ENCODE measurements at places on chromosomes 4 and X.

GRCh38 chrX:116378961-116379360 is 57.4 kb upstream of the SLC6A14 start:
- no peak for DNase-seq

GRCh38 chrX:110060846-110061537 is 58.1 kb downstream of the TMEM164 start:
- DNase-seq = no peak

DNA sequence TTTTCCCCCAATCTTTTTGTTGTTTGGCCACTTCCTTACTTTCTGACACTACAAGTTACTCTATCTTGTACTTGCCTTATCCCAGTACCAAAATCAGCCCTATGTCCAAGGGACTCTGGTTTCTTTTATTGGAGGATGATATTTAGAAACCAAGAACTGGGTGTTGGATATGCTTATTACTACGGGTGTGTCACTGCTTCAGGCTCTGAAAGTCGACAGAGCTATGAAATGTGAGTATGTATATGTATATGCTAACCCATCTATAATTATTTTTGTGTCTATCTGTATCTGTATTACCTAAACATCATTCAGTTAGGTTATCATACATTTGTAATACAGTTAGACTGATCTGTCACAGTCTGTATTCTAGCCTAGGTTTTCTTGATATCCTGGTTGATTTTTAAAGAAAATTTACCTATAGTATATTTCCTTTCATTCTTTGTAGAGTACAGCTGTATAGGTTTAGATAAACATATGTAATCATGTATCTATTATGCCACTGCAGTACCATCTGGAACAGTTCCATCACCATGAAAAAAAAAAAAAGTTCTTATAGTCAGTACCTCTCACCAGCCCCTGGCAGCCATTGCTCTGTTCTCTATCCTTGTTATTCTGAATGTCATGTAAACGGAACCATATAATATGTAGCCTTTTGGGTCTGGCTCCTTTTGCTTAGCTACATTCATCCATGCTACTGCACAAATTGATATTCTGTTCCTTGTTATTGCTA is 18.1 kb downstream of the SEC24B start:
- DNase-seq = no peak

DNA sequence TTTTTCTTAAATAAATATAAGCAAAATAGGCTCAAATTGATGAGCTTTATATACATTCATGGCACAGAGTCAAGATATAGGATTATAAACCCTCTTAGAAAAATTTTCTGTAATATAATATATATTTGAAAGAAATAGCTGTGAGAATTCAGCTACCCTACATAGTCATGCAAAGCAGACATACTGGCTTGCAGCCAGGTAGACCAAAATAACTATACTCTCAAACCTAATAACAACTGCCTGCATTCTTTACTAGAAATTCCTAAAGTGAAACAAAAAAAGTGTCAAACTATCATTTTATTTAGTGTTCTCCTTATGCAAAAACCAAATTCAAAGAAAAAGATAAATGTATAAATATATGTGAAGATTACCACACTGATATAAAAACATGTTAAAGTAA is 1390.2 kb downstream of the C4orf33 start:
- DNase-seq = no peak

GRCh38 chrX:78366576-78366975 is 39.2 kb upstream of the CYSLTR1 start:
- no peak for DNase-seq

GRCh38 chr4:94412658-94413038 is 39.1 kb upstream of the PDLIM5 start:
- DNase-seq = no peak

DNA sequence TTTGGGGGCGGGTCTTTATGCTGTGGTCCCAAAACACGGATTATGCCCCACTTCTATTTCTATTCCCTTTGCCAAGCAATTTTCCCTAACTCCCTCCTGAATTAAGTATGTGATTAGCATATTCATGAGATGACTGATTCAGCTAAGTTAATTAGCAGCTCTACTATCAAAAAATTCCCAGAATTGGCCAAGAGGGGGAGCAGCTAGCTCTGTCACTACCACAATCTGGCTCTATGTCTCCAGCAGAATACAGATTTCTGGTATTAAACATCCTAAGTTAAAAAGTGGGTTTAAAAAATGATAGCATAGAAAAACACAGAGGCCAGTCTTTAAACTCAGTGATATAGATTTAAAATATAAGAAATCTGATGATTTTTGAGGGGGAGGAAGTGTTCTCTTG is 80.3 kb downstream of the GPC4 start:
- no peak for DNase-seq

- no peak for DNase-seq
Measured at GRCh38 chr4:108555701-108556100, 64.7 kb upstream of the RPL34 start.

DNA sequence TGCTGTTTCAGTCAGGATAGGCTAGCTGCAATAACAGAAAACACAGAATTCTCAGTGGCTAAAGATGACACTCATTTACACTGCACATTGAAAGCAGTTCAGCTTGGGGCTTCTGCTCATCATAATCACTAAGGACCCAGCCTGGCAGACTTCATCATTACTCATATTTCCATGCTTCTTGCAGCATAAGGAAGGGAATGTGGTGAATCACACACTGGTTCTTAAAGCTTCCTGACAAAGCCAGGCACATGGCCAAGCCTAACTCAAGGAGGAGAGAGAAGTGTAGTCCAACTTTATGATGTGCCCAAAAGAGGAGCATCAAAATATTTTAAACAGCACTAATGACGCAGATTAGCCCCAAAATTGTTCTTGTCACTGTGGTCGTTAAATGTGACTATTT is 186.5 kb downstream of the BANK1 start:
- DNase-seq = no peak

- no peak for DNase-seq
Measured at GRCh38 chr4:85265234-85265633, 209.7 kb upstream of the ARHGAP24 start.

DNA sequence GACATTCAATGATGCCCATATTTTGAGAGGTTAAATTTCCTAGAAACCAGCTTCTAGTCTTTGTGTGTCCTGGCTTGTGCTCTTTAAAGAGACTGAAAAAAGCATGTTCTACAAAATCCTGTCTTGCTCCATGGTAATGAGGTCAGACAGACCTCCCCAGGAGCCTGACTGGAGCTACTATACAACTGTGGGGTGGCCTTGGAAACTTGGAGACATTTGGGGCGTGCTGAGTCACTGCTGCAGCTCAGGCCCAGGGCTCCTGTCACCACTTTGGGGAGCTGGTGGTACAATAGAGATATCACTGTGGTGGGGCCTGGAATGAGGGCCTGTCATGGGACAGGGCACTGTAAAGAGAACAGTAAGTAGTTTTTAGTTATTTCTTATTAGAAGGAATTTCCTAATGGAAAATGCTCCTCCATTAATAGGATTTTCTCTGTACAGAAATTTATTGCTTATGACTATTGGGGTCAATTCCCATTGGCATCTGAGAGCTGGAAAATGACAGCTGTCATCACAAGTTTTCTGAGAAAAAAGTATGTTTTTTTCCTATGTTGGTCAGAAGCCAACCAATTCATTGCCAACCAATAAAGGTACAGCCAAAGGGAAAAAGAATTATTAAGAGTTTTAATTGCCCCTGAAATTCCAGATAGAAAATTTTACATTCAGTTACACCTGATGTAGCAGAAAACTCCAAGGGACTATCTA is 207.4 kb upstream of the JADE1 start:
- no peak for DNase-seq

DNA sequence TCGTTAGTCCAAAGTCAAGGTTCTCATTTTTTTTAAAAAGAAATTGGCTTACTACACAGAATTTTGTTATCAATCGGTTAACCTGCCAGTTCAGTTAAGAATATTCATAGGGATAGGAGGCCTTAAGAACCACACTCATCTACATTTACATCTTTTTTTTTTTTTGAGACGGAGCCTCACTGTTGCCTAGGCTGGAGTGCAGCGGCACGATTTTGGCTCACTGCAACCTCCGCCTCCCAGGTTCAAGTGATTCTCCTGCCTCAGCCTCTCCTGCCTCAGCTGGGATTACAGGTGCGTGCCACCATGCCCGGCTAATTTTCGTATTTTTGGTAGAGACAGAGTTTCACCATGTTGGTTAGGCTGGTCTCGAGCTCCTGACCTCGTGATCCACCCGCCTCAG is 33.7 kb downstream of the ABCE1 start:
- DNase-seq = no peak

- peak; percentile 8 for DNase-seq
Measured at GRCh38 chr4:12123707-12124106, 695.0 kb upstream of the HS3ST1 start.

DNA sequence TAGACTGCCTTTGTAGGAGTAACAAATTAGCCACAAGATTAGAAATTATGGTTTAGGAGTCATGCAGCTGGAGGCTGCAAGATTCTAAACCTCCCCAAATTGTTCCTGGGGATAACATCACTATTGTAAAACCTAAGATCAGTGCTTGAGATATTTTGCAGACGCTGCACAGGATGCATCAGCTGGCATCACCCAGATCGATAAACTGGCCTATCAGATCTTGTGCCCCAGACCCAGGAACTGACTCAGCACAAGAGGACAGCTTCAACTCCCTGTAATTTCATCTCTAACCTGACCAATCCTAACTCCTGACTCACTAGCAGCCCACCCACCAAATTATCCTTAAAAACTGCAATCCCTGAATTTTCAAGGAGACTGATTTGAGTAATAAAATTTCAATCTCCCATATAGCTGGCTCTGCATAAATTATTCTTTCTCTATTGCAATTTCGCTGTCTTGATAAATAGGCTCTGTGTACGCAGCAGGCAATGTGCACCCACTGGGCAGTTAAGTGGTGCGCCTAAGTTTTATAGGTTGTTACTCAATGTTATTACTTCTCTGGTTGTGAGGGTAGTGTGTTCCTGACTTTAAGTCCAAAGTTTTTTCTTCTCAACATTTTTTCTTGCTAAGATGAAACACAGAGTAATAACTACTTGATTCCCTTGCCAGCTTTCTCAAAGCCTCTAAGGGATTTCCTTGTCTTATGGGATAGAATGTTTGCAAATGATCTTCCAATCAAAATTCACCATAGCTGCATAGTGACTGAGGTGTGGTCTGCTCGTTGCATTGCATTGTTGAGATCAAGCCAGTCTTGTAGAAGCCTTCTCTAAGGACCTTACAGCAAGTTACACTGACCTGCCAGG is 312.3 kb upstream of the DKK2 start:
- no peak for DNase-seq

GRCh38 chr4:12911750-12912358 is 572.3 kb downstream of the RAB28 start:
- DNase-seq = no peak

DNA sequence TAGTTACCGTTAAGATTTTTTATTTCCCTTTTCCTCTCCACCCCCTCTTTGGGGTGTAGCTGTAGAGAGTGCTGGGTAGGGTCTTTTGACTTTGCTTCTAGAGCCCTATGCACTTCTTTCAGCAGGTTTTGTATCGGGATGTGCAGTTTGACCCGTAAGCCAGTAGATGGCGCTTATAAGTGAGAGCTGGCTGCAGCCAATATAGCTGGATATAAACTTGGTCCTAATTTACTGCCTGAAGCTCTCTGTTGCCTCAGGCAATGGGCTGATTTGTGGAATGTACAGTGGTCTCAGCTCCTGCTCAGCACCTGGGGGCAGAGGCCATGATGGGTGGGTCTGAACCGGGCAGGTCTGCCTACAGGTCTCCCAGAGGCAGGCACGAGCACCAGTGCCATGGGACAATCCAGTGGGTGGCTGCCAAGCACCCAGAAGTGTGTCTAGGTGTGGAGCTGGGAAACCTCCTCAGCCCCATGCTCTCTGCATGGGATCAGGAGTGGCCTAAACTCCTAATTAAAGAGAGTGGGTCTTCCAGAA is 146.5 kb downstream of the SPANXN1 start:
- no peak for DNase-seq

GRCh38 chrX:13338996-13339515 is 19.2 kb upstream of the ATXN3L start:
- DNase-seq = no peak

DNA sequence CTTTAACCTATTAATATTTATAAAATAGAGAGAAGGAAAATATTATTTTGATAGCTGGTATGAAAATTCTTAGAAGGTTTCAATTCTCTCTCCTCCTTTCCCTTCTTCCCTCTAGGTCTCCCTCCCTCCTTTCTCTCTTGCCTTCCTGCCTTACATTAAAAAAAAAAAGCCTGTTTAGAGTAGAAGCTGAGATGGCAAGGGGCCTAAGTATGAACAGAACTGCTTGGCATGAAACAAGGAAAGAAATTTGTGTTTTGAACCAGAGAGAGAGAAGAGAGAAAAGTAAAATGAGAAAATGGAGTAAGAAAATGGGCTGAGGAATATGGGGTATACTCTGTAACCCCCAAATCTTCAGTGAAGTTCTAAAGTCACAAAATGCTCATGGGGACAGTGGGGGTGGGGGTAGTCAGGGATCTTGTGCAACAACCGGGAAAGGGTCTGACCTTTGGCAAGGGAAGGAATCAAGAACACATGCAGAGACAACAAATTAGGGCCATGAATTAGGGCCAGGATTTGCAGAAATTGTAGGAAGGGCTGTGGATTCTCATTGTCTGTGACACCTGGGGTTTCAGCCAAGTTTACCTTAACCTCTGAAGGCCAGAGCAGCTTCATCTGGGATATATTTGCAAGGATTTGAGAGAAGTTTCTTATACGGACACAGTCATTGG is 30.6 kb downstream of the SUPT20HL2 start:
- no peak for DNase-seq

DNA sequence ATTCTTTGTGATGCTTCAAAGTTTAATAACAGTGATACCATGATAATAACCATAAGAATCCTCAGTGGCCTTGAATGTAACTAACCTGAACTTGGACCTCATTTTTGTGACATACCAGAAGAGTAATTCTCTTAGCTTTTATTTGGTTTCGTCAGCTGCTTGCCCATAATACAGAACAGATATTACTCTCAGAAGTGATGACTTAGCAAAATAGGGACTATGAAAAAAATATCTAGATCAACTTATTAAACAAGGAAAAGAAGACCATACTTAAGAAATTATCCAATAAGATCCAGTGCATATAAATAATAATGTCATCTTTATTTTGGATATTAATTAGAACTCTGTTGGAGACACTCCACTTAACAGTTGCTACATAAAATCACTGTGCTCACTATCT is 236.9 kb upstream of the GPC4 start:
- DNase-seq = no peak

DNA sequence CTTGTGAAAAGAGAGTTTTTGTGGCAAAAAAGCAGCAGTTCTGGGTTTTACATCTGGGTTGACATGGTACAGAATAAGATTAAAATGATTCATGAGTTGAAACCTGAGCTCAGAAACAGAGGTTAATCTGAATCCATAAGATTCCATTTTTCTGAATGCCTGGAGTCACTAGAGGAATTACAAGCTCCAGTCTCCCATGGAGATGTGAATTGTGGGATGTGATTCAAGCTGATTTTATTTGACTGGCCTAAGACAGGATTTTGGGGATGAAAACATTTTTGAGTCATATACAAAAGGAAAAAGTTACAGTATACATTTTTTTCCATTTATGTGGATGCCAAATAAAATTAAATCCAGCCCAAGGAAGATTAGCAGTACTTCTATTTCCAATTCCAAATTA is 161.1 kb downstream of the RBM46 start:
- no peak for DNase-seq

- peak; percentile 53 for DNase-seq
Measured at GRCh38 chrX:7083468-7084396, 63.8 kb upstream of the STS start.

- DNase-seq = no peak
Measured at GRCh38 chrX:35006361-35006760, 63.8 kb downstream of the FAM47B start.

Data from CD8-positive, alpha-beta T cell (primary cell).